ENCODE measurements at places on chromosomes 6 and 20.

DNA sequence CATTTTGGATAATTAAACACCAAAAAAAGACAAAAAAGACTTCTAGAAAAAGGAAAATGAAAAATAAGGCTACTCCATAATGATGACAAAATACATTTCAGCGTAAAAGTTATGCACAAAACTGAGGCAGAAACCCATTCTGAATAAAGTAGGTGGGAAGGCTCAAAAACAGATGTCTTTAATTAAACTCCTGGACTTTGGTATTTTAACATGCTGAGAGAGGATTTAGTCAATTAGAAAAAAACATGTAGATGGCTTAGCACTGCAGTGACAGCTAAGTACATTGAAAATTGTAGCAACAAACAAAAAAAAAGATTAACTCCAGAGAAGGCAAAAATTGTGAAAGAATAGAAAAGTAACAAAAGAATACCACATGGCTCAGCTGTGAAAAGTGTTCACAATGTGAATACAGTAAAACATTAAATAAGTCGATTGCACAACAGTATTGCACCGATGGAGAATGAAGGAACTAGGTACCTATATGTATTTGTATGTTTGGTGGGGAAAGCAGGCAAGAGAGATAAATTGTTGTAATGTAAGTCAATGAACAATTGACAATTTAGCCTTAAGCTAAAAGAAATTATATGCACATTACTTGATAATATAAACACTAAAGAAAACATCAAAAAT lies 59.5 kb downstream of the TBC1D32 start:
- no peak for DNase-seq

DNA sequence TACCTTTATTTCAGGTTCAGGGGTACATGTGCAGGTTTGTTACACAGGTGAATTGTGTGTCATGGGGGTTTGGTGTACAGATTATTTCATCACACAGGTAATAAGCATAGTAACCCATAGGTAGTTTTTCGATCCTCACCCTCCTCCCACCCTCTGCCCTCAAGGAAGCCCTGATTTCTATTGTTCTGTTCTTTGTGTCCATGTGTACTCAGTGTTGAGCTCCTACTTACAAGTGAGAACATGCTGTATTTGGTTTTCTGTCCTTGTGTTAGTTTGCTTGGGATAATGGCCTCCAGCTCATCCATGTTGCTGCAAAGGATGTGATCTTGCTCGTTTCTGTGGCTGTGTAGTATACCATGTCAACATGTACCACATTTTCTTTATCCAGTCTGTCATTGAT lies 66.0 kb downstream of the STK4 start:
- DNase-seq, result no peak

GRCh38 chr20:19758133-19758500 lies at the start of gene RIN2:
RIN2 (plus strand) TSS chr20:19758258; CDS start chr20:19889602, 131,344 bp downstream.
- DNase-seq, result no peak

GRCh38 chr6:15014958-15015357 lies 230.9 kb upstream of the JARID2 start:
- DNase-seq, result no peak

GRCh38 chr6:63537959-63538300 lies 34.4 kb upstream of the LOC128125822 start:
- no peak for DNase-seq

DNA sequence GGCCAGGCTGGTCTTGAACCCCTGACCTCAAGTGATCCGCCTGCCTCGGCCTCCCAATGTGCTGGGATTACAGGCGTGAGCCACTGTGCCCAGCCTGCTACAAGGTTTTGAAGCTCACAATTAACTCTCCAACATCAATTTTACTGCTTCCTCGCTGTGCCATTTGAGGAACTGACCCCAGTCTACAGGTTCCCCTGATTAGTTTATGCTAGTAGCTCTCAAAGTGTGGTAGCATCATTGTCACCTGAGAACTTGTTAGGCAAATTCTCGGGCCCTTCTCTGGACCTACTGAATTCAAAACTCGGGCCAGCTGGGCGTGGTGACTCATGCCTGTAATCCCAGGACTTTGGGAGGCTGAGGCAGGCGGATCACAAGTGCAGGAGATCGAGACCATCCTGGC lies 49.4 kb downstream of the MCUR1 start:
- no peak for DNase-seq
